ENCODE measurements at places on chromosomes 4 and X.

- peak; percentile 1 for DNase-seq
These were observed 46.6 kb upstream of the EGFL6 start for GRCh38 chrX:13522811-13523210.

GRCh38 chrX:14777525-14777924 is 95.3 kb downstream of the FANCB start:
- no peak for DNase-seq

DNA sequence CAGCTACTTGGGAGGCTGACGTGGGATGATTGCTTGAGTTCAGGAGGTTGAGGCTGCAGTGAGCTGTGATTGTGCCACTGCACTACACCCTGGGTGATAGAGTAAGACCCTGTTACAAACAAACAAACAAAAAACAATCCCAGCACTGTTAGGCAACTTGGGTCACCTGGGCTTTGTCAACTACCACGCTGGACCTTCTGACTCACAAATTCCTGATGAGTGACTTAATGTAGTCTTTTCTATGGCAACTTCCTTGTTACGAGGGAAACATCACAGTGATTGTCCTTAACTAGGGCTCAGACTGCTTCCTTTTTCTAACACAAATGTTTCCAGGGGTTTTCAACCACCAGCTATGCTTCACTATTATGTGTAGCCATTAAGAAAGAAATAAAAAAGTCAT is 128.8 kb upstream of the GPC4 start:
- DNase-seq, result peak; percentile 79

DNA sequence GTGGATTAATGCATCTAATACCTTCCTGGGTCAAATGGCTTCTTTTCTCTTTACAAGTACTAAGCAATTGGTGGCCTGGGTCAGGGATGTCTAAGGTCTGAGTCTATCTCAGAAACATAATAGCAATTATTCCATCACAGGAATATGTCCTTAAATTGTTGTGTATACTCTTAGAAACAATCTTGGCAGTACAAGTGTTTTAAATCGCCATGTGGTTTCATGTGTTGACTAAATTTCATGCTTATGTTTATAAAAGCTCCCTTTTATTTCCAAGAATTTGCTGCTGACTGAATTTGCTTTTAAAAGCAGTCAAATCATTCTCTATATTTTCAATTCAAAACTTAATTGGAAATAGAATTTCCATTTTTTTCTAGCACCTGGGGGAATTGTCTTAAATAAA is 125.3 kb upstream of the PACRGL start:
- DNase-seq, result no peak

DNA sequence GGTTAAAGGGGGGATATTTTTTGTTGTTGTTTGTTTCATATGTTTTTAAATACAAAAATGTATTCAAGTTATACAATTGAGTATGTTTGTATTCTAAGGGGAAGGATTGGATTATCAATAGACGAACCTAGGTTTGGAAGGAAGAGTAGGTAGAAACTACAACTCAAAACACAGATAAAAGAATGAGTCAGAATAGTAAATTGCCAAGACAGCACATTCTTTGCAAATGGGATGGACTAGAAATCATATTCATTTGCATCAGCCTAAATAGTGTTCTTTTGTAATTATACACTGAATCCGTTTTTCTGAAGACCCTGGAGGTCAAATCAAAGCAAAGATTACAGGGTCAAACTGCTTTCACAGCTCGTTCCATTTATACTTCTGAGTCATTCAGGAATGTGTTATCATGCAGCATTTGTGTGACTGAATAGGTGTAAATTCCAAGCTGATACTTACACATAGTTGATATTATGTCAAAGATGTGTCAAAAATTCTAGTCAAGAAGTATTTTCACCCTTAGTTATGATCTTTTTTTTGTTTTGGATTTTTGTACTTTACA is 273.3 kb upstream of the FAT4 start:
- DNase-seq, result no peak

GRCh38 chr4:140237616-140238350 is 83.8 kb upstream of the MAML3 start:
- peak; percentile 8 for DNase-seq

- no peak for DNase-seq
These were observed 61.7 kb upstream of the DCAF8L1 start for GRCh38 chrX:28042826-28043564.

GRCh38 chr4:1502976-1503375 is 96.7 kb upstream of the NKX1-1 start:
- no peak for DNase-seq

- no peak for DNase-seq
These were observed 399.0 kb upstream of the AGA start for GRCh38 chr4:177841258-177841657.

DNA sequence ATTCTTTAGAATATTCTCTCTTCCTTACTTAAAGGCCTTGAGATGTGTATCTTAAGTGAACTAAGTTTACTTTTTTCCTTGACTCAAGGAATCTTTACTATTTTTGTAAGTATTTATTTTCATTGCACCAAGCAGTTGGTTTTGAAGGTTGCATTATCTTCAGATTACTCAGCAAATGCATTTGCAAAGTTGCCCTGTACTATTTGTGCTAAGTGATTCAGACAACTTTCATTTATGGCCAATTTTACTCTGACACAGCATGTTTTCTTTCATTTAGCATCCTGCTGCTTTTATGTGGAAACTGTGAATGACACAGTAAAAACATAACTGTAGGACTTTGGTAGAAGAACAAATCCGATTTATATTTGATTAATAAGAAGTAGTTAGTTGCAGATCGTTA is 191.0 kb downstream of the CCSER1 start:
- no peak for DNase-seq
